ENCODE measurements at places on chromosomes 1 and 21.

DNA sequence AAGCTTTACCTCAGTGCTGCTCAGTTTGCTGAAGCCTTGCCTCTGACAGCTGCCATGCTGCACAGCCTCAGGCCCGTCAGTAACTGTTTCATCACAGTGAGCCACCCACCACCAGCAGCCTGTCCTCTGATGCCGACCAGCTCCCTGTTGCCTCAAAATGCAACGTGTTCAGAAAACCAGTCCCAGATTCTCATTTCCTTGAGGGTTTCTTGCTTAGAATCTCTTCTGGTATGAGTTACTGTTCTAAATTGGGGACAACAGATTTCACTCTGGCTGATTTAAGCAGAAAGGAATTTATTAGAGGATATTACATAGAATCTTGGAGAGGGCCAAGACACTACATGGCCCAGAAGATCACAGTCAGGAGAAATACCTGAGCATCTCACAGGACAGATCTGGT lies 11.0 kb downstream of the UBL4B start:
- DNase-seq: no peak

DNA sequence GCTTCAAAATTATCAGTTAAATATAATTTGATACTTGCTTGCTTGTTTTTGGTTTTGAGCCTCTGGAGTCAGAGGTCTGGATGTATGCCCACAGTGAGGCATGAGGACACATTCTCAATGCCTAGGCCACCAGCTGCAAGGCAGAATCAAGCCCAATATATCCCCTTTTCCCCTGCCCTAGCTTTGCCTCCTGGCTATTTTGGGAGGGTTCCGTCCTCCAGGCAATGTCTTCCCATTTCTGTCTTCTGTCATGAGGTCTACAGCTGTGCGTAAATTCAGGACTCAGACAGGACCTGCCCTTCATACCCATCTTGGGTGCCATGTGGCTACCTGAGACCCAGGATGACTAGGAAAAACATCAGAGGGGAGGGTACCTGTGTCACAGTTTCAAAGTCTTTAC lies 19.2 kb downstream of the NRDC start:
- DNase-seq: no peak

DNA sequence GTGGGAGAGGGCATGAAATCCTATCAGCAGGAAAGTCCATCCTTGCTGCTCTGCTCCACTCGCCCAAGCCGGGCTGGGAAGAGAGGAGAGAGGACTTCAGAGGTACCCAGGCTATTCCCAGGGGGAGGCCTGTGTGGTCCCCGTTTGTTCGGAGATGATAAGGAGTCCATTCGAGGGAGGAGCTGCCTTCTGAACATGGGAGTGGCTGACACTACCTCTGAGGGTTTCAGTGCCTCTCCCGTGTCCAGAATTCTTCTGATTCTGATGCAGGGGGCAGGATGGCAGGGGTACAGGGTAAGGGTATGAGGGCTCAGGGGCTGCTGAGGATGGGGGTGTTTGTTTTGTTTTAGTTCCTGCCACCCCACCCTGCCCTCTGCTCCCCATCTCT lies 40.4 kb downstream of the BACE2 start:
- DNase-seq: no peak

- no peak for DNase-seq
These were observed 83.9 kb downstream of the NID1 start for GRCh38 chr1:235980976-235981375.

- DNase-seq: no peak
These were observed 1.9 kb upstream of the MYBPH start for GRCh38 chr1:203177470-203178039.

DNA sequence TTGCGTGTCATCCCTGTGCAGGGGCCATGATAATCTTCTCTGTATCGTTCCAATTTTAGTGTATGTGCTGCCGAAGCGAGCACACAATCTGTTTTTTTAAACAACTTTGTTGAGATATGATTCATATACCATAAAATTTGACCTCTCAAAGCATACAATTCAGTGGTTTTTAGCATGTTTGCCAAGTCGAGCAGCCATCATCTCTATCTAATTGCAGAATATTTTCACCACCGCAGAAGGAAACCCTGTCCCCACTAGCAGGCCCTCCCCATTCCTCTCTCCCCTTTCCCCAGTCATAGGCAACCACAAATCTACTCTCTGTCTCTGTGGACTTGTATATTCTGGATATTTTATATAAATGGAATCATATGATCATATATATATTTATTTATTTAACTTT lies 78.7 kb upstream of the TINAGL1 start:
- DNase-seq: no peak

All from cerebellar nuclear complex (tissue), 1 donor.